ENCODE measurements at places on chromosomes 7 and 10. TPM values are rescaled to one million over a fixed set of nuclear protein-coding genes. Genes with fewer than 3 reads are reported as not detected.

The ZNF518A gene
- total RNA-seq, result 13.9 TPM

The OR6V1 gene
- not detected for total RNA-seq

The TEX36 gene
- not detected for total RNA-seq

The WEE2 gene
- total RNA-seq, result not detected

The RADIL gene
- 0.78 TPM for total RNA-seq

The ECHDC3 gene
- total RNA-seq, result 29.9 TPM

The CTAGE8 gene
- total RNA-seq, result 0.26 TPM

The AS3MT gene
- 1.8 TPM for total RNA-seq

The GRM3 gene
- not detected for total RNA-seq

The ANXA7 gene
- total RNA-seq, result 75.9 TPM

The NRCAM gene
- total RNA-seq, result 22.7 TPM

The RNF133 gene
- not detected for total RNA-seq

The SPDYE9 gene
- total RNA-seq, result not detected

The SLC16A9 gene
- total RNA-seq, result 0.91 TPM

The MYO1G gene
- total RNA-seq, result 0.13 TPM

The IL15RA gene
- total RNA-seq, result 18.6 TPM

The SLC18A2 gene
- total RNA-seq, result not detected

The NEUROG3 gene
- total RNA-seq, result not detected

The NKX2-3 gene
- total RNA-seq, result not detected

The FOXP2 gene
- total RNA-seq, result 1.4 TPM

The MYO3A gene
- not detected for total RNA-seq

The UNCX gene
- not detected for total RNA-seq

The DDC gene
- 0.24 TPM for total RNA-seq

The FAM237B gene
- total RNA-seq, result not detected

The CYP26C1 gene
- 0.13 TPM for total RNA-seq

The PAPOLB gene
- total RNA-seq, result not detected

The PGAM1 gene
- 737 TPM for total RNA-seq

The MYL10 gene
- total RNA-seq, result not detected

The ASB4 gene
- not detected for total RNA-seq

The SLC29A4 gene
- 12.4 TPM for total RNA-seq

The PRPS1L1 gene
- not detected for total RNA-seq

The GPR26 gene
- total RNA-seq, result not detected

The ZNF488 gene
- 0.52 TPM for total RNA-seq

The C10orf90 gene
- not detected for total RNA-seq

The HTRA1 gene
- 93.3 TPM for total RNA-seq
